ENCODE measurements at places on chromosomes 5 and 9. TPM values are rescaled to one million over a fixed set of nuclear protein-coding genes. Genes with fewer than 3 reads are reported as not detected.
A peak's percentile ranks its signal among the peaks of the same experiment; 100 is the strongest.

Gene CCDC192
- 0.94 TPM for total RNA-seq

Gene PTGES
- 0.78 TPM for total RNA-seq

DNA sequence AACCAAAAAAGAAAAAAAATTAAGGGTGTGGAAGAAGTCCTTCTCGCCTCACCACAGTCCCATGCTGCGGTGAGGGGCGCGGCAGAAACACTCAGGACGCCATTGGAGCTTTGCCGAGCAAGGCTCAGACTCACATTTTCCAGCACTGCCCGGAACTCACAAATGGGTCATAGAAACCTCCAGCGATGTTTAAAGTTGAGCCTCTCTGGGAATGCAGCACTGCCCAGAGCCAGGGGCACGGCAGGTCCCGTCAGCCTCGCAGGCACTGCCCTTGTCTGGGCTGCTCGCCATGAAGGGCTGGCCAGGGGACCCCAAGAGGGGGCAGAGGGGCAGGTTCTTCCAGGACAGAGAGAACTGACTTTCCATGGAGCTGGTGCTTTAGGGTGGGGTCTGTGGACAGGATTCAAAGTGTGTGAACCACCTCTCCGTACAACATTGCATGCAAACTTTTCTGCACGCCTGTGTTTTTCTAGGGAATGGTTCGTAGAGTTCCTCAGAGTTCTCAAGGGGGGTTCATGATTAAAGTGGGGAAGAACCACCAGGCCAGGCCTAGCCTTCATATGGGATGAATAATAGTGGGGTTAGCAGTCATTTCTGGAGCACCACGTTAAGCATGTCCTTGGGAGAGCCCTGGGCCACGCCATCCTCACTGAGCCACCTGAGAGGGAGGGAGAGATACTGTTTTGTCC is 38.4 kb downstream of the PRRX2 start:
- H3K4me1 ChIP-seq: peaks cover 35% of the 10 kb centered on the region
- peak; percentile 78 for ATAC-seq
- H3K27ac ChIP-seq: peak overlapping the region; percentile 30
- H3K36me3 ChIP-seq: no peaks in the 10 kb centered on the region
- peak overlapping the region; percentile 22 for H3K4me3 ChIP-seq
- H3K27me3 ChIP-seq: no peaks in the 10 kb centered on the region

DNA sequence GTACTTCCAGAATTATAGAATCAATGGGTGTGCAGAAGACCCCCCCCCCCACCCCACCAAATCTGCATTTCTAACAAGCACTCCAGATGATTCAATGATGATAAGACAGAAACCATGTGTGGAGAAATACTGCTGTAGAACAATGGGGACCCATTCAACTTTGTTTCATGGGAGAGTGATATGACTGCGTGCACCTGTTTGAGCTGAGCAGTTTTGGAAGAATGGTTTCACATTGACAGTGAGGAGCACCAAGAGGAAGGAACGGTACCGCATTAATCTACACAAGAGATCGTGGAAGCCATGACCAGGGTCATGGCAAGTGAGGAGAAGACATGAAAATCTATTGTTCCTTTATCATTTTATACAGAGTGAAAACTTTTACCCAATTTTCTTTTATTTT is 202.7 kb downstream of the CD180 start:
- ATAC-seq: no peak
- H3K4me1 ChIP-seq: no peaks in the 10 kb centered on the region
- H3K27ac ChIP-seq: no peak overlapping the region
- no peak overlapping the region for H3K4me3 ChIP-seq

Gene SNX30
- total RNA-seq: 10.0 TPM

Gene PCDHB5
- total RNA-seq: 7.5 TPM

Gene N4BP3
- 1.3 TPM for total RNA-seq

GRCh38 chr9:127424676-127424999 is 456 bp downstream of the ZNF79 start:
- peak overlapping the region; percentile 67 for H3K4me3 ChIP-seq
- ATAC-seq: no peak
- H3K27ac ChIP-seq: peak overlapping the region; percentile 92
- H3K27me3 ChIP-seq: no peaks in the 10 kb centered on the region

Data from gastroesophageal sphincter (tissue), 4 donors.